ENCODE measurements at places on chromosomes 4 and X.

GRCh38 chr4:8506373-8507195 lies 66.0 kb downstream of the TRMT44 start:
- no peak for DNase-seq

GRCh38 chr4:13266687-13267086 lies 217.5 kb downstream of the RAB28 start:
- no peak for DNase-seq

- DNase-seq, result no peak
These were observed 4.6 kb downstream of the DGKQ start for GRCh38 chr4:968621-969394.

GRCh38 chrX:38859602-38860001 lies 58.3 kb downstream of the MID1IP1 start:
- DNase-seq, result no peak

GRCh38 chr4:23169608-23170311 lies 477.0 kb downstream of the GBA3 start:
- DNase-seq, result no peak

GRCh38 chrX:123860983-123861382 lies 1.1 kb downstream of the XIAP start:
- no peak for DNase-seq

- DNase-seq, result no peak
These were observed 104.9 kb downstream of the SLIT2 start for GRCh38 chr4:20356565-20356964.

- DNase-seq, result no peak
These were observed 83.2 kb downstream of the FUNDC1 start for GRCh38 chrX:44459501-44459900.

DNA sequence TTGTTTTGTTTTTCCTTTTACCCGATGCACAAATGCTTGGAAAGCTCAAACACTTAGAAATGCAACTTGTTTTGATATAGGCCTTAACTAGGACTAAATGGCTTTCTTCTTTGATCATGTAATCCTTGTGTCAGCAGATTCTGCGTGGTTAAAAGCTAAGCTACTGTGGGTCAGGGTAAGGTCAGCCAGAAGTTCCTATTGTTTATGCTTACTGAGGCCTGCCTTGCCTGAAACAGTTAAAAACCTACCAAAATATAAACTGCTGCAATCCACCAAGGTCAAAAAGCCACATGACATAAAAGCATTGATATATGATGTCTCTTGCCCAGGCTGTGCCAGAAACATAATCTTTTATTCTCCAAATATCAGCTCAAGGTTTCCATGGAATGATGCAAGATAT lies 223.4 kb downstream of the FAM47B start:
- no peak for DNase-seq

DNA sequence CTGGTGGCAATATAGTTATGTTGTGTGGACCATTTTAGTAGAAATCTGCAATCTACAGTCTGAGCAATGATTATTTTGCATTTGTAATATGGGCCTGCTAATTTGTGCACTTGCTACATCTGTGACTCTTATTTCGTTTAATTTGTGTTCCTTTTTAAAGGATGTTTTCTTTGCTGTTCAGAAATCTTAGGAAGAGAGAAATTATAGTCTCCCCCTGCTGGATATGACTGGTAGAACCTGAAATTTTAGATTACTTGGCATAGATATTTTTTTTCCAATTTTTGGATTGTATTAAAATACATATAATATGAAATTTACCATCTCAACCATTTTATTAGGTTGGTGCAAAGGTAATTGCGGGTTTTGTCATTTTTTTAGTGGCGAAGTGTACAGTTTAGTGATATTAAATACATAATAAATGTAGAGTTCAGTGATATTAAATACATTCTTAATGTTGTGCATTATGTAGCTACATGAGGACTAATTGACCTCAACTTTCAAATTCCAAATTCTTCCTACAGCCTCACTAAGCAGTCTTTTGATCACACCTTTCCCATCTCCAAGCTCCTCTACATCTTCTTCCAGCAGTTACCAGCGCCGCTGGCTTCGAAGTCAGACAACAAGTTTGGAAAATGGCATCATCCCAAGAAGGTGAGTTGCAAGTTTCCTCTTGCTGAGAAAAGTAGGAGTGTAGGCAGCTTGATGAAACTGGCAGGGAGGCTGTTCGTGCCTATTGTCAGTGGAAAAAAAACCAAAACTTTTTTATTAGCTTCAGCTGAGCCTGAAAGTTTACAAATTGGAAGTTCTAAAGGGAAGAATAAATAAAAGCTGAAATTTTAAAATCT lies 82.2 kb downstream of the FNIP2 start:
- DNase-seq, result no peak

DNA sequence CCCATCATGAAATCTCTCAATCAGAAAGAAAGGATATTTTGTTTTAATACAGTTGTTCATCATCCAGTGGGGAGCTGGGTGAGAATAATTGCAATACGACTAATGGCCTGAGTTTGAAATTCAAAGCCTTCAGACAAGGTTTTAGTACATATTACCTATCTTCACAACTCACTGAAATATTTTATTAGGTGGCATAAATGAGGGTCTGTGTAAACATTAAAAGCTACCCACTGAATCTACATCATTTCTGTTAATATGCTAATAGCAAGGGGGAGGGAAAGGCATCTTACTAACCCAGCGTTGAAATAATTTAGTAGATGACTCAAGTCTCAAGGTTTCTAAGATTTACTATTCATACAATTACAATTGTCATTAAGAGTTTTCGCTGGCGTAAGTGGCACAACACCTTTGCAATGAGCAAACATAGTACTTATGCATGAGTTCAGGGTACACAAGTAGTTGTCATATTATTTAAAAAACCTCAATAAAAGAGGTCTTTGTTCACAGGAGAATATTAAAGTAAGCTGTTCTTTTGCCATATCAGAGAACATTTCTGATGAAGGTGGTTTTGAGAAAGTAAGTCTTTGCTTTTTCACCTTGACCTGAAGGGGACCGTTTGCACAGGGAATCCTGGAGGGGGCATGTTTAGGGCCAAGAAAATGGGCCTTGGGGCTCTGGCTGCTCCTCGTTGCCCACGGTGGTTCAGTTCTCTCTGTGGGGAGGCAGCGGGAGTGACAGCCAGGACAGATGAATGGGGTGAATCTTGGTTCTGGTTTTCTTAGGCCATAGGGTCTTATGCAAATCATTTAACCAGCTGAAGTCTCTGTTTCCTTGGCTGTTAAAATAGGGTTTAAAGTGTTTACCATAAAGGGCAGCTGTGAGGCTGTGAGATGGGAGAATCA lies 4.5 kb upstream of the RHOH start:
- no peak for DNase-seq

DNA sequence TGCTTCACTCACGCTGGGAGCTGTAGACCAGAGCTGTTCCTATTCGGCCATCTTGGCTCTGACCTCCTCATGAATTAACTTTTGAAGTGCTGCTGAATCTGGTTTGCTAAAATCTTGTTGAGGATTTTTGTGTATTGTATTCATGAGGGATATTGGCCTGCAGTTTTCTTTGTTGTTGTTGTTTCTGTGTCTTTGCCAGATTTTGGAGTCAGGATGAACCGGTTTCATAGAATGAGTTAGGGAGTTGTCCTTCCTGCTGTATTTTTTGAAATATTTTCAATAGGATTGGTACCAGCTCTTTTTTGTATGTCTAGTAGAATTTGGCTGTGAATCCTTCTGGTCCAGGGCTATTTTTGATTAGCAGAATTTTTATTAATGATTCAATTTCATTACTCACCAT lies 138.1 kb downstream of the NPFFR2 start:
- DNase-seq, result no peak

DNA sequence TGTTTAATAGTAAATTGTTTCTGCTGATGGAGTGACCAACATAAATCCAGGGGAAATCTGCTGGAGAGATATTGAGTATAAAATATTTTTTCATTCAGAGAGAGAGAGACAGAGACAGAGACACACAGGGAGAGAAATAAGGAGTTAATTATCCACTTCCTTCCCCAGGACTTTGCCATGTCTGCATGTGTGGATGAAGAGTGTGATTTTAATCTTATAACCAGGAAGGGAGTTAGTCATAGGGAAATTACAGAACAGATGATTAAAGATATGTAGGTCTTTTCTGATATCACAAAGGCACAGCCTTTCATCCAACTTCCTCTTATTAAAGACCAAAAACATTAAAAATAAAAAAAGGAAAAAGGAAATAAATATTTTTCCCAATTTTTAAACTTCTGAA lies 526.3 kb downstream of the SPRY1 start:
- DNase-seq, result no peak

- no peak for DNase-seq
These were observed 40.2 kb upstream of the NKX3-2 start for GRCh38 chr4:13584481-13584880.

DNA sequence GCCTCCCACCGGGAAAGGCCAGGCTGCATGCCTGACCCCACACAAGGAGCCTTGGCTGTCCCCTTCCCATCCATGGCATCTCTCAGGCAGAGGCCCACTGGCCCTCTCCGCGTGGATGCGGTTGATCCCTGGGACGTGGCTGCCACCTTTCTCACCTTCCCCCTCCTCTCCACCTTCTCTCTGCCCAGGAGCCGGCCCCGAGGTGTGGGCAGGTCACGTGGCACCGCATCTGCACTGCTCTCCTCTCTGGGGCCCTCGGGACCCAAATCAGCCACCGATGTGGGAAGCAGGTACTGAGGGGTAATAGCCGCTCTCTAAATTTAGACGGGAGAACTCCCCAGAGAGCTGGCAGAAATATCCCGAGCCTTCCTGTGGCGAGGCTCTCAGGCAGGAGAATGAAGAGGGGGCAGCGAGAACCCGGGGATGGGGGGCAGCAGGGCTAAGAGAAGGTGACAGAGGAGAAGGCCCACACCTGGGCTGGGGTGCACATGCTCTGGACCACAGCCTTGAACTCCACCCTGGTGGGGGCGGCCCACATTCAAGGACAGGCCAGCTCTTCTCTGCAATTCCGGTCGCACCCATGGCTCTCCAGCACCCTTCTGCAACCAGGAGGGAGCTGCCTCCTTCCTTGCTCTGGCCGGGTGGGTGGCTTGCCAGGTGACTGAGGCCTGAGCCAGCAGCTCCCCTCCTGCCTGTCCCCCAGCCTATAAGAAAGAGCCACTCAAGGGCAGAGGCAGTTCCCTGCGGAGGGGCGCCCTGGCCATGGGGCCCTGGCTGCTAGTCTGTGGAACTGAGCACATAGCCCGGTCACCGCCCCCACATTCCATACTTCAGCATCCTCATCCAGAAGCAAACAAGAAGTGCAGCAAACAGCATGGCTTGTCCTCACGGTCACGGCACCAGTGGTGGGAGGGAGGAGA lies 9.6 kb upstream of the DUSP9 start:
- no peak for DNase-seq
